ENCODE measurements at places on chromosomes 6 and 20.

DNA sequence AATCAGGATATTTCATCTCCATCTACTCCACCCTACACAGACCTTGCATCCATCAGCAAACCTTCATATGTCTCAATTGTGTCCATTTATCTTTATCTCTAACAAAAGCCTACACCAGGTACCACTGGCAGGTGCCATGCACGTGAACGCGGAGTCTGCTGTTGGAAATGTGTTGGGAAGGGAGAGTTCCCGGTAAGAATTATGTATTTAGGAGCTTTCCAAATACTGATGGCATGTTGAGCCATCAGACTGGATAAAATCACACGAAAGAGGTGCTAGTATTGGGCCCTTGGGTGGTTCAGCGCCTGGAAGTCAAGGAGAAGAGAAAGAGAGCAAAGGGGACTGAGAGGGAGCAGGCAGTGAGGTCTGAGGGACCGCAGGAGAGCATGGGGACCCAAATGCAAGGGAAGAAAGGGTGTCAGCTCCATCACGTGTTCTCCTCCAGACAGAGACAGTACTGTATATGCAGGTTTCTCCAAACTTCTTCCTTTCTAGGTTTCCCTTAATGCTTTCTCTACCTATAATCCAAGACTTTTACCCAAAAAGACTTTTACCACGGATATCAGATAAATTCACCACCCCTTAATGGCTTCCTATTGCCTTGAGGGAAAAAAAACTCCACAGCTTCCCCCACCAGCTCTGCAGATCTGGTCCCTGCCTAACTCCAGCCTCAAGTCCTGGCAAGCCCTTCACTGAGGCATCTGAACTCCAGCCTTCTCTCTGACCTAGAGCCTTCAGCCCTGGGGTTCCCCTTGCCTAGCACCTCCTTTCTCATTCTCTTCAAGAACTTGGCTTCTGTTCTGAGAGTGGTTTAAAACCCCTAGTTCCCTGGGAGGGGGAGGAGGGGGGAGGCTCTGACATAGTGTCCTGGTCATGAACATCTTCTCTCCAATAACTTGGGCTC is 4.8 kb upstream of the ZNF217 start:
- no peak for DNase-seq

DNA sequence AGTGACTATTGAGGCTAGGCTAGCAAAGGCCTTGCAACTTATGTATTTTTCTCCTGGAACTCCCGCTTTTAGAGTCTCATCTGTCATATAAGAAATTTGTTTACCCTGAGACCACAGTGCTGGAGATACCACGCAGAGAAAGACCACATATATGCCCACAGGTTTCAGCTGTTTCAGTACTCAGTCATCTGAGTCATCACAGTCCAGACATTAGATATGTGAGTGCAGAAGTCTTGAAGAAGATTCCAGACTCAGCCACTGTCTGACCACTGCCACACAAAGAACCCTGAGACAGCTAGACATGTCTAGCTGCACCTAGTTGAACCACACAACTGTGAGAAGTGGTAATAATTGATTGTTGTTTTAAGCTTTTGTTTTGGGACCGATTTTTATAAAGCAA is 648.3 kb downstream of the EPM2A start:
- DNase-seq: no peak

DNA sequence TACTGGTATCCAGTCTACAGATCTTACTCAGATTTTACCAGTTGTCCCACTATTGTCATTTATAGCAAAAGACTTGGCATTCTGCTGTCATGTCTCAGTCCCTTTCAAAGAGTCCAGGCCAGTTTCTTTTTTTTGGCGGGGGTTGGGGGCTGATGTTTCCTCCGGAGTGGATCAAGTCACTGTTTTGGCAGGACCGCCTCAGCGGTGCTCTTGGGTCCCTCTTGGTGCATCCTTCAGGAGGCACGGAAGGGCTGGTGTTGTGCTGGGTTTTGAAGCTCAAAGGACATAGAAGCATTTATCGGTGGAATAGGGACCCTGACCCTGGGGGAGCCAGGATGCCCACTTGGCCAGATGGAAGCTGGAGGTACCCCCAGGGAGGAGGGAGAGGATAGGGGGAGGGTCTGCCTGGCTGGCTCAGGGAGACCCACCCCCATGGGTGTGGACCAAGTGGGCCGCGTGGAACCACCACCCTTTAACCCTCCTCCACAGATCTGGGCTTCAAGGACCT is 10.8 kb downstream of the RBCK1 start:
- DNase-seq: no peak

DNA sequence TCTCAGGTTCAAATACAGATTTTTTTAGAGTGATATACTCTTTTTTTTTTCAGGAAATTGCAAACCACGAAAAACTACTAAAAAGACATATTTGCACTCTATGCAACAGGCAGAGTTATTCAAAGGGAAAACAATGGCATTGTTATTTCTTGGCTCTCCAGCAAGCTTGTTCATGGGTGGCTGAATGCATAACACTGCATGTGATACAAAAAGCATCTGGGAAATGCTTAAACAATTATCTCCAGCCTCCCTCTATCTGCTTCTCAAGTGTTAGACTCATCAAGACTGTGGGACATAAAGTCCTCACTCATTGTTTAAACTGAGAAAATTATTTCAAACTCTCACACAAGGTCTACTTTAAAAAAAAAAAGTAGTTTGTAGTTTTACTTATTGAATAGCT is 7.3 kb upstream of the COL12A1 start:
- no peak for DNase-seq

DNA sequence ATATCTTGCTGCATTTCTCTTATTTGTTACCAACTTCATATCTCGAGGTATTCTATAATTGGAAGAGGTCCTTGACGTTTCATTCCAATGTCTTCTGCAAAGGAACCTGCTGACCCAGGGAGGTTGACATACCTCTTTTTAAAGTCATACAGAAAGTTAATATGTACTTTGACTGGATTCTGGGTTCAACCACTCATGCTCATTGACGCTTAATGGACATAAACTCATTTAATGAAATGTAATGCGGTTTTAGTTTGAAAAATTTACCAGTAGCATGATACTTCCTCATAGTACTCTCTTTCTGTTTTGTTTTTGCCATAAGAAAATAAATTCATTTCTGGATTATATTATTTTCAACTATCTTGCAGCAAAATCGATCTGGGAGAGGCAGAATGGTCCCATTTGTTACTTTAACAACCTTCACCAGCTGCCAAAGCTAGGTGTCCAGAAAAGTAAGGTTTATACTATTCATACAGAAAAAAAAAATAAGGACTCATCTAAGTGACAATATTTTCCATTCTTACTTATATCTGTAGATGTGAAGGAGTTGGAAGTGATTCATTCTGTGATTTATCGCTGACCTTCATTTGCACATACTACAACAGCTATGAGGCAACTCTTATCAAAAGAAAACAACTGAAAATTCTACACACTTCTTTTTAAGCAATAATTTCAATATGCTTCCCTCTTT is 101.6 kb downstream of the ATXN1 start:
- DNase-seq: no peak

- peak; percentile 27 for DNase-seq
These were observed 8.4 kb upstream of the IRF4 start for GRCh38 chr6:382883-383810.

DNA sequence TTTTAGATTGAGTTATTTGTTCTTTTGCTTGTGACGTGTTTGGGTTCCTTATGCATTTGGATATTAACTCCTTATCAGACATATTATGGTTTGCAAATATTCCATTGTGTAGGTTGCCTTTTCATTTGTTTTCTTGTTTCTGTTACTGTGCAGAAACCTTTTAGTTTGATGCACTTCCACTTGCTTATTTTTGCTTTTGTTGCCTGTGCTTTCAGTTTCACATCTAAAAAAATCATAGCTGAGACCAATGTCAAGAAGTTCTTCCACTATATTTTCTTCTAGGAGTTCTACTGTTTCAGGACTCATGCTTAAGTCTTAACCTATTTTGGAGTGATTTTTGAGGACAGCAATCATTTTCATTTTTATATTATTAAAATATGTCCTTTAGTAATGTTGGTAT is 113.5 kb downstream of the EPM2A start:
- DNase-seq: no peak

- DNase-seq: no peak
These were observed 109.3 kb downstream of the HACE1 start for GRCh38 chr6:104750449-104750848.

DNA sequence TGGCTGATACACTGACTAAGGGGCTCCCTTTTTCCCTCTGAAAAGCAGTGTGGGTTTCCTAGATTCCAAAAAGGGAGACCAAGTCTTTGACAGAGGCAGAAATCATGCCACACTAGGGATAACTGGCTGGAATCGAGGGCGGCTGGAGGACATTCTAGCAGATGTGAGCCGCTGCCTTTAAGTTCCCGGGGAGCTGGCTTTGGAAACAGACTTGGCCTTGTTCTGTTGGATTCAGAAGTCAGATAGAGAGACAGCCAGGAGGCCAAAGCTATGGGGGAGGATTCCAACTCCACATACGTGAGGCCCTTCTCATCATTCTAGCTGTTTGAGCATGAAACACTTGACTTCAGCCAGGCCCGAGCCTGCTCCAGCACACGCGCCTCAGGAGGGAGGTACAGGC is 109.9 kb upstream of the FOXC1 start:
- DNase-seq: no peak

- DNase-seq: peak; percentile 41
These were observed 117.9 kb downstream of the GMDS start for GRCh38 chr6:2127484-2127911.

Measured in activated CD4-positive, CD25-positive, alpha-beta regulatory T cell treated with anti-CD3 and anti-CD28 coated beads, Interleukin-2, amount 50 U/mL, for 72 hours (primary cell).